ENCODE measurements at places on chromosomes 7 and 10.

- H3K4me3 ChIP-seq = no peak overlapping the region
- H3K27me3 ChIP-seq = no peaks in the 10 kb centered on the region
- H3K27ac ChIP-seq = no peak overlapping the region
- no peak for DNase-seq
- no peaks in the 10 kb centered on the region for H3K4me1 ChIP-seq
Measured at GRCh38 chr10:94281654-94282053, 81.1 kb downstream of the NOC3L start.

DNA sequence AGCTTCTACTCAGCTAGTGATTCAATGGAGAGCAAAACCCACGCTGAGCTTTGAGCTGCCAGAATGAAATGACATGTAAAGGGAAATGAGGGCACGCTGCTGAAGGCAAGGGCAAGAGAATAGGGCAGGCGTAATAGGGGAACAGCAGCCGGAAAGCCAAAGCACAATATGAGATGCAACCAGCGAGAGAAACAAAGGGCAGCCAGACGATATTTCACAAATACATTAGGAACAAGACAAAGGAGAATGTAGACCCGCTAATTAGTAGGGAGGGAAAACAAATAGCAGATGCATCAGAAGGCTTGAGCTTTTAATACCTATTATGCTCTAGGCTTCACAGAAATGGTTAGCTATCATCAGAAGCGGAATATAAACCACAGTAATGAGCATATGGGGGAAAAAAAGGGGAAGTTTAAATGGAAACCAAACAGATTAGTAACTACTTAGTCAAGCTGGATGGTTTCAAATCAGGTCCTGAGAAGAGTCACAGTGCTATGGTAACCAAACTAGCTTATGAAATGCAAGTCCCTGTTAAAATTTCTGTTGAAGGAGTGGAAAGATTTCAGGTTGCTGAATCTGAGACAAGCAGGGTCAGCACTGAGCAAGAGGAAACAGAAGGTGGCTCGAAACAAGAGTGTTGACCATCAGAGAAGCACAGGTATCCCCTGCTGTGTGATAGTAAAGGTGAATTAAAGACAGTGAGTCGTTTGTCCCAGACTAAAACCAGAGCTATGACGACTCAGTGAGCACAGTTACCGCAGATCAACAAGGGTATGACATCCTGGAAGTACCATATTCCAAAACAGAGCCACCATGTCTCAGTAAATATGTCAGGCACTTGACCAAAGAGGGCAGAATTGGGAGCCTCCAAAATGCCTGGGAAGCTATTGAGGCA, 496.9 kb upstream of the CELF2 start:
- no peaks in the 10 kb centered on the region for H3K27me3 ChIP-seq
- H3K4me1 ChIP-seq = no peaks in the 10 kb centered on the region
- no peak for DNase-seq
- no peak overlapping the region for H3K4me3 ChIP-seq
- H3K27ac ChIP-seq = no peak overlapping the region
- no peaks in the 10 kb centered on the region for H3K36me3 ChIP-seq

- H3K27ac ChIP-seq = peak overlapping the region; percentile 57
- no peaks in the 10 kb centered on the region for H3K36me3 ChIP-seq
- peak overlapping the region; percentile 48 for H3K4me3 ChIP-seq
- no peaks in the 10 kb centered on the region for H3K4me1 ChIP-seq
- no peaks in the 10 kb centered on the region for H3K27me3 ChIP-seq
Measured at GRCh38 chr7:29884399-29885272, 78.3 kb downstream of the WIPF3 start.

DNA sequence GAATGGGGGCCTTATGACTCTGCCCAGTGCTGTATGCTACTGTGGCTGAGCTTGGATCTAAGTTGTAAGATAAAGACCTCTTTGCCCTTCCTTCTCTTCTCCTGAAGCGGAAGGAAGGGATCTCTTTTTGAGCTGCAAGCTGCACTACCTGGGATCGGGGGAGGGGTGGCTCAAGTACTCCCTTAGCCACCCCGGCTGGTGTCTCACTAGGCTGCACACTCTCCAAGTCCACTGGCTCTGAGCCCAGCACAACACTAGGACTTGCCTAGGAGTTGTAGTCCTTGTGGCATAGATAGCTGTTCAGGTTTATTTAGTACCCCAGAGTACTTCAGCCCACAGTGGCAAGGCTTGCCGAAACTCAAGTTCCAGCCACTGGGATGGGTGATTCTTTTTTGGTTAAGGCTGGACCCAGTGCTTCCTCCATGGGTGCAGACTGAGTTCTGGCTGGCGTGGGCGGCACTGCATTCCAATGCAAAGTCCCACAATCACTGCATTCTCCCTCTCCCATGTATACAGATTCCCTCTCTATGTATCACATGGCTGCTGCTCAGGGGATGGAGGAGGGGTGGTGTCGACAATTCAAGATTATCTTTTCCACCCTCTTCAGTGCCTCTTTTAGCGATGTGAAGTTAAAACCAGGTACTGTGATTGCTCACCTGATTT, 76.2 kb upstream of the SLC25A13 start:
- no peaks in the 10 kb centered on the region for H3K4me1 ChIP-seq
- H3K4me3 ChIP-seq = no peak overlapping the region
- H3K27ac ChIP-seq = no peak overlapping the region
- no peak for DNase-seq
- H3K36me3 ChIP-seq = no peaks in the 10 kb centered on the region
- H3K27me3 ChIP-seq = no peaks in the 10 kb centered on the region

DNA sequence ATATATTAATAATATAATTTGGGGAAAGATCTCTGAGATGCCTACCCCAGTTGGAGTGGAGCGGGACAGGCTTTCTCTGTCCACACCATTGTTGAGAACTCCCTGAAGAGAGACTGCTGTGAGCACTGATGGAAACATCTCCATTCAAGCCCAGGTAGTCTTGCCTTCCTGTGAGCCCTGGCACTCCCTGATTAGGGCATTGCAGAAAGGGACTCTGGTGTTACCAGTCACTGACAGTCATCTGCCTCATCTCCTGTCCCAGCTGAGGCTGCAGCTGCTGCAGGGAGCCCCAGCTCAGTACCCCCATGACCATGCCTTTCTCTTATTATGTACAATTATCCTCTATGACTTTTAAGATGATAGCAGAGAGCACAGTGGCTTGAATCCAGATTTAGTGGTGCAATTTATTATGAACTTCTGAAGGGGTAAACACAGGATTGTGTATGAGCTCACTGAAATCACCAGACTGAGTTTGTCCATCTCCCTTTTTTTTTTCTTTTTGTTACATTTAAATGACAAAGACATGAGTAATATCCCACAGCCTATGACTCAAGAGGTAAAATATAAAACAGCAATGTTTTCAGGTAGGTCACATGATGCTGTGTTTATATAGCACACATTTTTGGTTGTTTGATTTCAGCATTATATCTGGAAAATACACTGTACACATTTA, 236.9 kb downstream of the SLC25A13 start:
- H3K36me3 ChIP-seq = no peaks in the 10 kb centered on the region
- H3K4me3 ChIP-seq = no peak overlapping the region
- DNase-seq = no peak
- H3K4me1 ChIP-seq = no peaks in the 10 kb centered on the region
- no peaks in the 10 kb centered on the region for H3K27me3 ChIP-seq

- H3K4me3 ChIP-seq = no peak overlapping the region
- no peaks in the 10 kb centered on the region for H3K36me3 ChIP-seq
- H3K27ac ChIP-seq = no peak overlapping the region
- H3K27me3 ChIP-seq = no peaks in the 10 kb centered on the region
Measured at GRCh38 chr10:44334621-44335184, 50.2 kb downstream of the CXCL12 start.

DNA sequence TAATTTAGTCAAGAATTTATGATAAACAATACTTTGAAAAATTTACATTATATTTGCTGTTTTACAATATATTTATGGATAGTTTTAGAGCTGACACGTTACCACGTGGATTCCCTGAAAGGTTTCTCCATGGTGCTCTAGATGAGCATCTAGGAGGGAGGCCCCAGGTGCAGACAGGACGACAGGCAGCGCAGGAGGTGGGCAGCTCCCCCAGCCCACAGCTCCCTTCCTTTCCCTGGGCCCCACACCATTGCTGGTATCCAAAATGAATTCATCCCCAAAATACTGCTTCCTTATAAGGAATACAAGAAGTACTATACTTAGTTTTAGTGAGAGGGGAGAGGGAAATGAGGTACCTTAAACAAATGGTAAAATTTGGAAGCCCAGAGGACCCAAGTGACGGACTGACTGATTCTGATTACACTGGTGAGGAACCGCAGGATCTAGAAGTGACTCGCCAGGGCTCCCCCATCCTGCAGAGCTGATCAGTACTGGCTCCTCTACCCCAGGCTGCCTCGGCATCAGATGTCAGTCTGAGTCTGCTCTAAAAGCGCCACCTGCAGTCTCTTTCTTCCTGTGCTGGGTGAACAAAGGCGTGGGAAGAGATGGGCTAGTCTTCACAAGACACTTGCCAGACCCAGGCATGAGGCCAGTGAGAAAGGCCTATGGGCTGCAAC, 89.2 kb downstream of the DLG5 start:
- no peak overlapping the region for H3K27ac ChIP-seq
- peaks cover 24% of the 10 kb centered on the region for H3K36me3 ChIP-seq

DNA sequence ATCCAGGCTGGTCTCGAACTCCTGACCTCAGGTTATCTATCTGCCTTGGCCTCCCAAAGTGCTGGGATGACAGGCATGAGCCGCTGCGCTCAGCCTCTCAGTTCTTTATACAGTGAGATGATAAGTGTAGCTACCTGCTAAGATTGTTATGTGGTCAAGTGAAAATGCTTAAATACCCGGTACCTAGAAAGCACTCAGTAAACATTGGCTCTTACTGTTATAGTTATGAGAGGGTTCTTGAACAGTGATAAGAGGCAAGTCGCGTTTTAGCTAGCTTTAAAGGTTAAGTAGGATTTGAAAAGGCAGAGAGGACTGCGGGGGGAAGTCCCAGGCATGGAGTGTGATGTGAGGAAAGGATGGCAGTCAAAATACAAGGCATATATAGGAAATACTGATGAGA, 4.5 kb downstream of the ZKSCAN1 start:
- no peak for DNase-seq
- no peaks in the 10 kb centered on the region for H3K27me3 ChIP-seq
- H3K36me3 ChIP-seq = peaks cover 8% of the 10 kb centered on the region
- peak overlapping the region; percentile 100 for H3K27ac ChIP-seq
- peaks cover 26% of the 10 kb centered on the region for H3K4me1 ChIP-seq
- no peak overlapping the region for H3K4me3 ChIP-seq

- H3K27me3 ChIP-seq = peaks cover 82% of the 10 kb centered on the region
- H3K4me3 ChIP-seq = no peak overlapping the region
- no peak for DNase-seq
- H3K36me3 ChIP-seq = no peaks in the 10 kb centered on the region
Measured at GRCh38 chr7:155455132-155455693, 2.7 kb upstream of the EN2 start.

DNA sequence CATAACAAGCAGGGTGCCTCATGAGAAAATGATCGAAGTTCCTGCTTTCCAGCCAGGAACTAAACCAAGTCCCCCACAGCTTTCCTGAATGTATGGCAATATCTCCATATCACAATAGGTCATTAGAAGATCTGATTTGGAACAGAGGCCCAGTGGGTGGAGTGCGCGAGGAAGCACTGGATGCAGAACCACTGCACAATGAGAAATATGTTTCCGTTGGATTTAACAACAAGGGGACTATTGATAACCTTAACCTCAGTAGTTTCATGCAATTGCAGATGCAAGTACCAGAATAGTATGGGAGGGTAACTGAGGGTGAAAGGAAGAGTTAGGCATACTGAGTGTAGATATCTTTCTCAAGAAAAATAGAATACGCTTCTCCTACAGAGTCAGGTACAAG, 45.3 kb downstream of the ZPBP start:
- no peak overlapping the region for H3K4me3 ChIP-seq
- H3K27me3 ChIP-seq = no peaks in the 10 kb centered on the region
- H3K27ac ChIP-seq = no peak overlapping the region

- no peaks in the 10 kb centered on the region for H3K36me3 ChIP-seq
- H3K4me1 ChIP-seq = peaks cover 20% of the 10 kb centered on the region
- no peak for DNase-seq
- H3K27me3 ChIP-seq = no peaks in the 10 kb centered on the region
- H3K27ac ChIP-seq = no peak overlapping the region
Measured at GRCh38 chr7:151871189-151871735, 5.7 kb downstream of the PRKAG2 start.
